ENCODE measurements at places on chromosomes 1 and 21. TPM values are rescaled to one million over a fixed set of nuclear protein-coding genes. Genes with fewer than 3 reads are reported as not detected.

DNA sequence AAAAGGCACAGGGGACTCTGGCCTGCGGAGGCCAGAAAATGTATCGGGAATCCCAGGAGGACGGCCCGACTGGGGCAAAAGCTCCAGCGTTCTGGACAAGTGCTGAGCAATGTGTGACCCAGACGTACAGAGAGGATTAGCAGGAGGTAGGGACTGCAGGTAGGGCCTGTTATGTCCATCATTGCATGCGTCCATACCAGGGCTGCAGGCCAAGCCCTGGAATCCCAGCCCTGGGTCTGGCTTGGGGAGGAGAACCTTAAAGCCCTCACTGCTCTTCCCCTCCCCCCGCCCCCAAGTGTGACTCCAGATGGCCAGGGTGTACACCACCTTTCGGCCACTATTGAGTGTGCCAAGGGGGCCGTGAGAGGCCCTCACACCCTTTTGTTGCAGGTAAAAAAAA, 2.0 kb downstream of the RNF207 start:
- DNase-seq, result no peak

DNA sequence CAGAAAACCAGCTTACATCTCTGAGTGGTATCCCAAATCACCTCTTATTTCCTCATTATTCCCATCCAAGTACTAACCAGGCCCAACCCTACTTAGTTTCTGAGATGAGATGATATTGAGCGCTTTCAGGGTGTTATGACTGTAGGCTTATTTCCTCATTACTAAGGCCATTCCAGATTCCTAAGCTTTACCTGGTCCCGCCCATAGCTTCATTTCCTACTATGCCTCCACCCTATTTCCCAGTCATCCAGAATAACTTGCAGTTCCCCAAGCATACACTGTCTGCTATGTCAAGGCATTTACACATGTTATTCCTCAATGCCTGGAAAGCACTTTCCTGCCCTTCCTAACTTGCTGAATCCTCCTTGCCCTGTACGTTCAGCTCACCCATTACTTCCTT, 79.3 kb upstream of the SPAG17 start:
- no peak for DNase-seq

- DNase-seq, result no peak
Observed at GRCh38 chr1:160062230-160062532, 7.8 kb downstream of the KCNJ10 start.

GRCh38 chr1:41698916-41699860, 214.7 kb upstream of the EDN2 start:
- no peak for DNase-seq

DNA sequence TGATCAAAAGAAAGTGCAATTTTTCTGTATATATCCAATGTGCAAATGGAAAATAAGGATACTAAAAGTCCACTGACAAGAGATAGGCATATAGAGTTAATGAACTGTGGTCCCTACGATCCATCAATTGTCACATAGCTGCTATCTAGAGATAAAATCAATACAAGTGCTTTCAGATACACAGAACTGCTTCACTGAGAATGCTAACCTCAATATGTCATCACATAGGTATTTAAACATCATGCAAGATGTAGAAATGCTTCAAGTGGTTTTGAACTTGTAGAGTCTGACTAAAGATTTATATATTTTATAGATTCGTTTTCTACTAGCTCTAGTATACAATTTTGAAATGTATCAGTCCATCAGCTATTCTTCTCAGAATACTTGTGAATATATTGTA, 1604.7 kb downstream of the PLA2G4A start:
- no peak for DNase-seq

GRCh38 chr1:41847733-41848132, 71.0 kb downstream of the HIVEP3 start:
- DNase-seq, result no peak

- DNase-seq, result peak; percentile 89
Observed at GRCh38 chr1:159923203-159924024, 1.9 kb downstream of the TAGLN2 start.

- no peak for DNase-seq
Observed at GRCh38 chr1:177732178-177732577, 237.7 kb downstream of the SEC16B start.

DNA sequence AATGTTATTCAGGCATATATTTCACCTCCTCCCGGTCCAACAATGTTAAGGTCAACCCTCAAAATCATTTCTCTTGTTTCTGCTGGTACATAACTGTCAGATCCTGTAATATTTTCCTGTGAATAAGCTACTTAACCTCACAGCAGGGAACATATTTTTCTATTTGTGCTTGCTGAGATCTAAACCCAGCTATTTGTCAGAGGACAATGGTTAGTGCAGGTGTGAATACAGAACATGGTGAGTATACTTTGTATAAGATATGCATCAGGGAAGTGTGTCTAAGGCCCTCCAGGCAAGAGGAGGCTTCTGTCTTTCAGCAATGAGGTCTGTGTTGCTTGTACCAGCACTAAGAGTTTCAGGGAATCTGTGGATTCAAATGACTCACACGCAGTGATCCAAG, 970.6 kb downstream of the NCAM2 start:
- DNase-seq, result no peak

DNA sequence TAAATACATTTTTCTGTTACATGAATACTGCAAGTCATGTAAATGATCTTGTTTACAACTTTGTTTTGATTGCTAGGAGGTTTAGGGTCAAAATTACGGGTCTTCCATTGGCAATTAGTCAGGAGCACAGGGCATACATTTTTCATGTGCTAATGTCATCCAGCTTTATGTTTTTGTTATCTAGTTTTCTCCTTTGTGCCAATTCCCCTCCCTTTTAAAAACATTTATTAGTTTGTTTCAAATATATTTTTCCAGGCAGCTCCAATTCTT, 280.9 kb downstream of the GRIK1 start:
- no peak for DNase-seq

GRCh38 chr1:39892601-39893595, 8.8 kb downstream of the MYCL start:
- peak; percentile 22 for DNase-seq

GRCh38 chr1:202915146-202915545, 11.9 kb downstream of the KLHL12 start:
- DNase-seq, result no peak

- DNase-seq, result no peak
Observed at GRCh38 chr21:21722731-21723130, 724.5 kb downstream of the NCAM2 start.

GRCh38 chr1:12067900-12068821, 5.1 kb downstream of the TNFRSF8 start:
- no peak for DNase-seq

GRCh38 chr1:158362941-158363340, 9.2 kb downstream of the CD1E start:
- no peak for DNase-seq

DNA sequence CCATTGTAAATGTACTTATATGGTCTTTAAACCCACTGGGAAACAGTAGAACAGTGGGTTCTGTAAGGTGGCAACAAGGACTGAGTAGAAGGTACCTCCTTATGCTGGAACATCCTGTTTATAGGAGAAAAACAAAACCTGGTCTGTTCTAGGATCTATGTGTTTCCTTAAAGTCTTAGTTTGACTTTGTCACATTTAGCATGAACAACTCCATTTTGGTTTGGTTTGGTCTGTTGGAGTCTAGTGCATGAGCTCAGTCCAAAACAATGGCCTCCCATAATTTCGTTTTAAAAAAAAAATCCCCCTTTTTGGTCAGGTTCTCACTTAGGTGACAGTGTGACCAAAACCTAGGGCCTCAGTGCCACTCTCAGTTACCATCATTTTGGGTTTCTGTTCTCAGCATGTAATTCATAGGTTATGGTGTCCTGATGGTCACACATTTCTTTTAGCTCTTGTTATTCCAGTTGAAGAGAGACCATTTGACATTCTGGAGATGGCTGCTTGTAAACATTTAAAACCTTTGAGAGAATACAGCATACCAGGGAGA, 66.4 kb upstream of the IL12RB2 start:
- DNase-seq, result no peak

DNA sequence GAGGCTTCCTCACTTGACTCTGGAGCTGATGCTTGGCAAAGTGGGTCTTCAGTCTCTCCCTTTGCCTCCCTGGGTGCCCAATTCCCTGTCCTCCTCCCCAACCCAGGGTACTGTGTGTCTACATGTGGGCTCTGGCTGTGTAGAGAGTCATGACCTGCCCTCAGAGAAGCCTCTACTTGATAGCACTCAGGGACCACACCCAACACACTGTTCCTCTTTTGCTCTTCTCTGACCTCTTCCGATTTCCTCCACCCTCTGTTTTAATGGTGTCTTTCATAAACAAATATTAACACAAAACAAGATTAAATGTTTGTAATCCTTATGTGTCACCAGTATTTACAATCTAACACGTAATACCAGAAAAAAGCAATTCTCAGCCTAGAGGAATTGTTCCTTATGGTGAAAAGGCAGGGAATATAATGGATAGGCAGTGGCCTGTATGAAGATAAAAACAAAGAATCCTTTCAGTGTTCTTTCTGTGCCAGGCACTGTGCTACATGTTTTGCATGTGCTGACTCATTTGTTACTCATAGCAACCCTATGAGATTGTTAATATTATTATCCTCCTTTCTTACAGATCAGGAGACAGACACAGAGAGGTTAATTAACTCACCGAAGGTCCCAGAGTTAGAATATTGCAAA, 58.2 kb downstream of the HSD3B1 start:
- no peak for DNase-seq

GRCh38 chr1:88111816-88112215, 572.3 kb upstream of the PKN2 start:
- no peak for DNase-seq

DNA sequence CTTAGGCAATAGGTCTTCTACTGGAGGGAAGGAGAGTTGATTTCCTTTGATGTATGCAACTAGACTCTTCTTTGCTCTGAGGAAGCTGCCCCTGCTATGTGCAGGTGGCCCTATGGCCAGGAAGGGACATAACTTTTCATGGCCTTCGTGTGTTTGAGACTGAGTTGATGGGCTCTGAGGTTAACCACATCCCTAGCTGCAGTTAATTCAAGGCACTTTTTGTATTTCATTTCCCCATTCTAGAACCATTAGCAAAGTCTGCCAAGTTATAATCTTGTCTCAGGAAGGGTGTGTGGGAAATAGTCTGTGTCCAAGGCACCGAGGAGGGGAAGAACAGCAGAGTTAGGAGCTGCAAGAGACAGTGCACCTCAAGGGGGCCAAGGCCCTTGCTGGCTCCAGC, 2.5 kb downstream of the FCRL4 start:
- DNase-seq, result no peak

DNA sequence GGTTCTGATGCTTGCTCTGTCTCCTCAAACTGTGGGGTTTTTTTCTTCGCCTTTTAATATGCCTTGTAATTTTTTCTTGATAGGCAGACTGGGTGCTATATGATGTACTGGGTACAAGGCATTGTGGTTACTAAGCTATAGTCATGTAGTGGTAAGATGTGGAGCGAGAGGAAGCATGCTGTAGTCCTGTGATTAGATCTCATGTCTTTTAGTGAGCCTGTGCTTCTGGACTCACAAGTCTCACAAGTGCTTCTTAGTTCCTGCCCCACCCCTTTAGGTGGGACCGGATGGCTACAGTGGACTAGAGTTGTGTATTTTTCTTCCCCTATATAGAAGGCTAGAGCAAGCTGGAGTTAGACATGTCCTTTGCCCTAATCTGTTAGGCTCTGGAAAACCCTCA, 178.7 kb downstream of the DNM3 start:
- DNase-seq, result no peak

DNA sequence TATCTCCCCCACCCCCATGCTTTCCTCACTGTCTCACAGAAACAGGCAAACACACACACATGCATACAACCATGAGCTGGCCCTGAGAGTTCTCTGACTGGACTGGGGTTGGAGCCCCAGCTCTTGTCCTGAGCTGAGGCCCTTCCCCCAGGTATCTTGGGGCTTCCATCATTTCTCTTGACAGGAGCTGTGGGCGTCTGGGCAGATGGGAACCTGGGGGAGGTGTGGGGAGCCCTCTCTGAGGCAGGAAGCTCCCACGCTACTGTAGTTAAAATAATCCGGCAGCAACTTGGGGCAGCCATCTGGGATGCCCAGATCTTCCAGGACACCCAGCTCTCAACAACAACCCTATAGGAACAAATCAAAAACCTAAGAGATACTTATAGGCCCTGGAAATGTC, 2.7 kb upstream of the KIF21B start:
- no peak for DNase-seq

GRCh38 chr1:56977910-56978309, 12.1 kb upstream of the C8B start:
- DNase-seq, result no peak

- no peak for DNase-seq
Observed at GRCh38 chr1:113812661-113813135, 422 bp upstream of the RSBN1 start.

GRCh38 chr1:230219174-230220067, 152.4 kb downstream of the GALNT2 start:
- DNase-seq, result no peak

- no peak for DNase-seq
Observed at GRCh38 chr21:26057477-26058170, 112.9 kb downstream of the APP start.

- no peak for DNase-seq
Observed at GRCh38 chr1:184270556-184270955, 116.3 kb upstream of the C1orf21 start.

GRCh38 chr21:21039624-21040170, 41.5 kb downstream of the NCAM2 start:
- no peak for DNase-seq

DNA sequence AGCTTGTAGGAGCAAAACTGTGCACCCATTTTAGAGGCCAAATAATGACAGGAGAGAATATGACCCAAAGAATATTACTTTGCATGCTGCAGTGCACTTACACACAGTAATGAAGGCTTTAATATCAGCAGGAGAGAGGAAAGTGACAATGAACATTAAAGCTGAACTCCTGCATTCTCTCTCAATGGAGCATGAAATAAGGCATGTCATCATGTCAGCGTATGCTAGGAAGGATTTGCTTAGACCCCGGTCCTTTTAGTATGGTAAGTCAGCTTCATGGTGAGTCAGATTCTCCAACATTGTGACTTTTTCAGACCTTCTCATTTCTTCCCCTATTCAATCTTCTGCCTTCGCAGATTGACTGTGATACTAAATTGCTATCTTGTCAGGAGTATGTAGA, 210.7 kb upstream of the TMPRSS15 start:
- no peak for DNase-seq

The CSF3R gene
- polyA plus RNA-seq, result not detected

The TDRD10 gene
- not detected for polyA plus RNA-seq

The PLCH2 gene
- polyA plus RNA-seq, result 0.21 TPM

The DISC1 gene
- 0.31 TPM for polyA plus RNA-seq

The LMOD1 gene
- polyA plus RNA-seq, result not detected

The NBPF11 gene
- 5.6 TPM for polyA plus RNA-seq

Measured in A549 (cell line).